Stimulated activated CD8-positive, alpha-beta memory T cell treated with anti-CD3 and anti-CD28 coated beads, Interleukin-2, amount 100 ng/mL, for 1 hour (primary cell): ENCODE measurements at places on chromosomes 1 and 21.

- no peak for DNase-seq
Measured at GRCh38 chr1:235710687-235711086, 61.1 kb upstream of the GNG4 start.

- DNase-seq, result no peak
Measured at GRCh38 chr1:115337633-115338456, at the start of gene NGF. Gene NGF (minus strand): TSS chr1:115338249. CDS start chr1:115286795, 51,454 bp downstream.

- no peak for DNase-seq
Measured at GRCh38 chr1:172605641-172606040, 53.3 kb upstream of the FASLG start.

- DNase-seq, result no peak
Measured at GRCh38 chr1:234675572-234675971, 65.6 kb upstream of the IRF2BP2 start.

GRCh38 chr1:160115545-160116282 is at the start of gene ATP1A2:
Gene ATP1A2 (plus strand): TSS chr1:160115759. CDS start chr1:160115862, 103 bp downstream.
- no peak for DNase-seq

GRCh38 chr1:218521414-218522169 is 176.5 kb downstream of the TGFB2 start:
- DNase-seq, result no peak

GRCh38 chr1:20211511-20211931 is 25.2 kb upstream of the PLA2G2C start:
- DNase-seq, result no peak

DNA sequence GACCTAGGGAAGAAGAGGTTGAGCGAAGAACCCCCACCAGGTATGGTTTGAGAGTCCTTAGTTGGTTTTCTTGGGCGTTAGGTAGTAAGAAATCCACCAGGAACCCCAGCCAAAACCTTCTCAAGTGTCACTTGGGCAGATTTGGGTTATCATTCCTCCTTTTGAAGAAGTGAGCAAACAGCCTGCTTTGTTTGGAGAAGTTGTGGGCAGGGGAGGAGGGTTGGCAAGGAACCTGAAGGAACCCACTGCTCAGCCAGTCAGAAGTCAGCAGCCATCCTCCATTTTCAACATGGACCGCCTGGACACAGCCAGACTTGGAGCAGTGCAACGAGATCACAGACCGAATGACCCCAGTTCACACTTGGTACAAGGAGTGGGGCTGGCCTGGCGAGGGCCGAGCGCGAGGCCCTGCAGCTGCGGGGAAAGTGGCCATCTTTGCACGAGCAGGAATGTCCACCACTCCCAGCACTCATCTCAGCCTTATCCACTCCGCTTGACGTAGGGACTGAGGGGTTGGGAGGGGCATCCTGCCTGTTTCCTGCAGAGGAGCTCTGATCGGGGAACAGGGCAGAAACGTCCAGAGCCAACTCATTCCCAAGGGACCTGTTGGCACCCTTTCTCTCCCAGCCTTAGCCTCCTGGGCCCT is 7.2 kb downstream of the ADPRS start:
- DNase-seq, result no peak

DNA sequence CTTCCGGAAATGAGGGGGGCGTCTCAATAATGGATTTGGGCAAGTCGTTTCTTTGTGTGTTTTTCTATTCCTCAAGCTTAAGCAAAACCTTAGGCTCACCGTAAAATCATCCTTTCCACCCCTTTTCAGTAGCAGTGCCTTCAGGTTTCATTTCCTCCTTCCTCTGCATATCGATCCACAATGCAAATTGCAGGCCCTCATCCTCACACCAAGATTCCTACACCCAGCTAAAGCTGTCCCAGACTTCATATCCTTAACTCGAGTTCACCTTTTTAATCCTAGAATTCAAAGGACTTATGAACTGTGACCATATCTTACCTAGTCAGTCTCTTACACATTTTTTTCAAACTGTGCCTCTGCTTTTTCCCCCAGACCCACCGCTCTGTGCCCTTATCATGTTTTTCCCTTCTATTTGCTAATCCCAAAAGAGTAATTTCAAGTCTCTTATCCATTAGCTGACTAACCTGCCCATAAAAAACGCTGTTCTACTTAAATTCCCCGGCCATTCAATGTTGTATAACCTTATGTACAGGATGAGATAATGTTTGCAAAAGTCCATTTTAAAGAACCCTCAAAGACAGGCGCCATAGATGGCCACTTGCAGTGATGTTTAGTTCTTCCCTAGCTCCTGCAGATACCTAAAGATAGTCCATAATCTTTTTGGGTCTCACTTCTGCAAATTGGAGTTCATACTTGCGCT is 1.5 kb downstream of the AKIRIN1 start:
- DNase-seq, result no peak

GRCh38 chr1:43286115-43286514 is 734 bp upstream of the C1orf210 start:
- DNase-seq, result no peak

DNA sequence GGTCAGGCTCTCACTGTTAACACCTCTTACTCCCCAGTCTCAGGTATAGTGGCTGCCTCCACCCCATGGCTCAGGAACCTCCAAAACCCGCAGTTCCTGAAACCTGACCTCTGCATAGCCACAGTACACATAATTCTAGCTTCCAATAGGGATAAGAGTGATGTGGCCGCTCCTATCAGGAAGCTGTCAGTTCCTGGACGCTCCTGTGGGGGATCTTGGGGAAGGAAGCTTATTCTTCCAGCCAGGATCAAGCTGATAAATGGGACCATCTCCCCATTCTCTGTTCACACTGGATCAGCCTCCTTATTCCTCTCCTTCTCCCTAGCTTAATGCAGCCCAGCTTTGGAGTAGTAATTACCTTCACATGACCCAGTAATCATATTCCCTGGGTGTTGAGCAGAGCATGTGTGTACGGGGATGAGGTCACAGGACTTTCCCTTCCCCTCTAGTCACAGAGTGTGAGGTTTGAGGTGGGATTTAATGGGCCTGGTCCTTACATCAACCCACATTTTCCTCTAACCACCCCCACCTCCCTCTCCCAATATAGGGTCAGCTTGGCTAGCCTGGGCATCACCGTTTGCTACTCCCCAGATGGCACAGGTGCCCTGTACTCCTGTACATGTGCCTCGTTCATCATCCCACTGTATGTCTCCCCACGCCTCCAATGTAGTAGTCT is 7.0 kb upstream of the POU3F1 start:
- no peak for DNase-seq

- DNase-seq, result no peak
Measured at GRCh38 chr1:58767143-58767542, 16.7 kb downstream of the JUN start.

GRCh38 chr1:53512807-53513755 is 53.9 kb downstream of the DMRTB1 start:
- no peak for DNase-seq

DNA sequence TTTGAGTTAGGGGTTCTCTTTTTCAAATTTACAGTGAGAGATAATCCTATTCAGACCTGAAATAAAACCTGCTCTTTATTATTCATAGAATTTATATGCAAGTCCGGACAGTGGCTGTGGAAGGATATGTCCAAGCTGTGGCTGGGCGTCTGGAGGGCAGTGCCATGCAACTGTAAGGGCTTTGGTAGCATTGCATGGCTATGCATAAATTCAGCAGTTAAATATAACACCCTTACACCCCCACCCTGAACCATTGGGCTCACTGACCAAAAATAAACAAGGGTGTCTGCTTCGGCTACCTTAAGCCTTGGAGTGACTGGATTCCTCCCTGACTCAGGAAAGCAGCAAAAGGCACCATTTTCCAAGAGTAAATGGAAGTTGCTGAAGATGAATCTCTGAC is 5.4 kb downstream of the CHTOP start:
- no peak for DNase-seq

DNA sequence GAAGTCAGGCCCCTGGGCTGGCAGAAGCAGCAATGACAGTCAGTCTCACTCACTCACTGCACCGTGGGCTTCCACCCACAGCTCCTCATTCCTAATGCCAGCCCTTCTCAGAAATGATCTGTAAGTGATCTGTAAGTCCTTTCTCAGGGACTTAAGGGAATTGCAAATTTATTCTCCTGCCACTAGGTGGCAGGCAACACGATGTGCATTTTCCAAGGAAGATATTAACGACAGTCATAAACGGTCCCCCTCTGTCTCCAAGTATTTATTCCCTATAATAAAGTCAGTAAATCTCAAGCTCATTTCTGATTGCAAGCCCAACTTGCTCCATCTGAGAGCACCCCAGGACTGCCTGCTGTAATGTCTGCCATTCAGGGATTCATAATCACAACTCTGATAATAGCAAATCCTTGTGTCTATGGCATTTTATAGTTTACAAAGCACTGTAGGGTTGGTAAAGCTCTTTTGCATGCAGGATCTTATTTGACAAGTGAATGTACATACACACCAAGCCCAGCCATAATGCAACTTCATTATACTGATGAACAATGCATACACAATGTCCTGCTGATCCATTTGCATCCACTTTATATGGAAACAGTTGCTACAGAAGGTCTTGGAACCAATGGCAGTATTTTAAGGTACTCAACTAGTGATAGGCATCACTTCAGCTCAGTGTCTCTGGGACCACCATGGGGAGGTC is 380.5 kb upstream of the CAMK1G start:
- DNase-seq, result no peak

DNA sequence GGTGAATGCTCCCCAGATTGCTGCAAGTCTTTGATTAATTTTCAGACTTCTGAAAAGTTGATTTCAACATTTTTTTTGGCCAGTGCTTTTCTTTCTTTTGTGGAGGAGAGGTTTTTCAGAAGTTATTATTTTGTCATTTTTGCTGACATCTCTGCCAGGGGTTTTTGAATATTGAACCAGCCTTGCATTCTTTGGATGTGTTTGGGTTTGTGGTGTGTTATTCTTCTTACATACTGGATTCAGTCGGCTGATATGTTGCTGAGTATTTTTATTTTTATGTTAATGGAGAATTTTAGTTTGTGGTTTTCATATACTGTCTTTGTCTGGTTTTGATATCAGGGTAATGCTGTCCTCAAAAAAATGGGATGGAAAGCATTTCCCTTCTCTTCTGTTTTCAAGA is 25.3 kb downstream of the OBSCN start:
- no peak for DNase-seq

- DNase-seq, result no peak
Measured at GRCh38 chr1:42142894-42143675, 10.1 kb upstream of the GUCA2B start.

DNA sequence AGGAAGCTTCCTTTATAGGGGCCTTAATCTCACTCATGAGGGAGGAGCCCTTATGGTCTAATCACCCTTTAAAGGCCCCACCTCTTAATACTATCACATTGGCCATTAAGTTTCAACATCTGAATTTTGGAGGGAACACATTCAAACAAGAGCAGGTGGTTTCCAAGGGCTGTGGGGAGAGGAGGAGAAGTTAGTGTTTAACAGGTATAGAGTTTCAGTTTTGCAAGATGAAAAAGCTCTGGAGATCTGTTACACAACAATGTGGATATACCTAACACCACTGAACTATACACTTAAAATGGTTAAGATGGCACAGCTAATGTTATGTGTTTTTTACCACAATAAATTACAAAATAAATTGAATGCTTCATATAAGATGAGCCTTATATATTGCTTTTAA is 113.4 kb upstream of the DNAH14 start:
- no peak for DNase-seq

DNA sequence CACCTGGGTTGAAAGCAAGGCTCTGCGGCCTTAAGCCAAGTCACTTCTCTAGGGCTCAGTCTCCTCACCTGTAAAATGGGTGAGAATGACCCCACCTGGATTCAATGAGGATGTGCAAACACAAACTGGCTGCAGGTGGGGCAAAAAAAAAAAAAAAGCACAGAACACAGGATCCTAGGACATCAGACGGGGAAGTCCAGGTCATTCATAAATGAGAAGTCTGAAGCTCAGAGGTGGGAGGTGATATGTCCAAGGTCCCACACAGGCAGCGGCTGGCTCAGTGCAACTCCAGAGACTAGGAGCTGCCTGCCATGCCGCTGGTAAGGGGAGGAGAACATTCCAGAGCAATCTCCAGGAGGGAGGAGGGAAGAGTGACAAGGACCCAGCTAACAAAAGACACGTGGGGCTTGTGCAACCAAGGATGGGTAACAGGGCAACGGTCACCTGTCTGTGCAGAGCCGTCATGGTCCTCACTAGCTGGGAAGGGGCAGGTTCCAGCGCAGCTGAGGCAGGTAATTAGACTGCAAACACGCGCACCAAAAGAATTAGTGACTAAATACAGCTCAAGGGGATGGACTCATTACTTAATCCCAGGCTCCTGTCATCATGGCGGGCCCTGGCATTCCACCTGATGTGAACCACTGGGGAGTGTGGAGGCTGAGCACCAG is 19.5 kb downstream of the IFFO2 start:
- no peak for DNase-seq
